Glutamatergic neuron (in vitro differentiated cells): ENCODE measurements at places on chromosomes 2 and 18.

GRCh38 chr2:132009874-132010521, 151.8 kb downstream of the ANKRD30BL start:
- DNase-seq, result peak; percentile 18

DNA sequence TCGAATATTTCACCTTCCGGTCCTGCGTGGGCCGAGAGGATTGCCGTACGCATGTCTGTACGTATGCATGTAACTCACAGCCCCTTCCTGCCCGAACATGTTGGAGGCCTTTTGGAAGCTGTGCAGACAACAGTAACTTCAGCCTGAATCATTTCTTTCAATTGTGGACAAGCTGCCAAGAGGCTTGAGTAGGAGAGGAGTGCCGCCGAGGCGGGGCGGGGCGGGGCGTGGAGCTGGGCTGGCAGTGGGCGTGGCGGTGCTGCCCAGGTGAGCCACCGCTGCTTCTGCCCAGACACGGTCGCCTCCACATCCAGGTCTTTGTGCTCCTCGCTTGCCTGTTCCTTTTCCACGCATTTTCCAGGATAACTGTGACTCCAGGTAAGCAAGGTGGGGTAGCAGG, at the start of gene SERPINB5:
Gene SERPINB5, plus strand, starts transcription at position 291 of the 400 bp plus-strand sequence. CDS start 7,471 bp downstream, outside the sequence.
- no peak for DNase-seq

DNA sequence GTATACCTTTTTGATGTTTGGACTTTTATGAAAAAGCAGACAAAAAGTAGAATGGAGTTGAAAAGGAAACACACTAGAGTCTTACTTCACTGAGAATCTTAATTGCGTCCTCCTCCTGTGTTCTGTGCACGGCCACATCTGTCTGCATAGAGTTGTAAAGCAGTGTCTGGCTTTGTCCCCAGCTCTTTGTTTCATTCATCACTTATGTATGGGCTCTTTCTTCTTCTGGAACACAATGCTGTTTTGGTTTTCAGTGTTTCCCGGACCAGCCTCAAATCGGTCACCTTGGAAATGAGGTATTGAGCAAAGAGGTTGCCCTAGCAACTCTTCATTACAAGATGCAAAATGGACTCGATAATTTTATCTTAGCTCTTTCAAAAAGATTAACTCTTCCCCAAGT, 104.3 kb upstream of the CNGA3 start:
- DNase-seq, result no peak

- DNase-seq, result no peak
Measured at GRCh38 chr2:160484859-160485520, 8.6 kb downstream of the RBMS1 start.

- no peak for DNase-seq
Measured at GRCh38 chr2:47272905-47273758, 118.0 kb upstream of the STPG4 start.

DNA sequence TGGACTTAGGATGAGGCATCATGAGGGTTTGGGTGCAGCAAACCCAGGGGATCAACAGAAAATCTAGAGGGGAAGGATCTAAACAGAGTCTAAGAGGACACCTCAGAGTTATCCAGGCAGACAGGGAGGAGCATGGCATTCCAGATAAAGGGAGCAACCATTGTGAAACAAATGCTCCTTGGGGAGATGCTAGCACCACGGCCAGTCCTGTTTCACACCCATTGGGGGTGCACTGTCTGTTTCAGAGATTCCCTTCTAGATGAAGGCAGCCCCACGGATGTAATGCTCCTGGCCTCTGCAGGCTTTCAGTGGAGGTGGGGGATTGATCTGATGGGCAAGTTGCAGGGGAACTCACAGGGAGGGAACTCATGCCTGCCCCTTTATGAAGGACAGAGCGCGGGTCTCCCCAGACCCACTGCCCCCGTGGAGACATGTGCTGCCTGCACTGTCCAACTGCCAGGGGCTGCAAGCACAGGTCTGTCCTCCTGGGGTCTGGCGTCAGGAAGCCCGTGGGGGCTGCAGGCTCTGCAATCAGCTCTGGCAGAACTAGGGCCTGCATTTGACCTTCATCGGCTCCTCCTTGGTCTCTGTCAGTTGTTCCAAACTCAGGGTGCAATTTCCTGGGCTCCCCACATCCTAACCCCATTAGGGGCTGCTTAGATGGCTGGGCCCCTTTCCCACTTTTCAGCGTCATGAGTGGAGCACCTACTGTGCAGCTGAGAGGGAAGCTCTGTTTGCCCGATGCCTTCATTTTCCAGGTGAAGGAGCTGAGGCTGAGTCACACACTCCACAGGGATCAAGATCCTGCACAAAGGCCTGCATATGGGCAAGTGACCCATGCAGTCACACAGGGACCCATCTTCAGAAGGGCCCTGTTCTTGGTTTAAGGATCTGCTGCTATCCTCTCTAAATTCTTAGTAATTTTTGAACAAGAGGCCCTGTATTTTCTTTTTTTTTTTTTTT, 163.4 kb downstream of the ARL4C start:
- no peak for DNase-seq
